ENCODE measurements at places on chromosomes 5 and 9. TPM values are rescaled to one million over a fixed set of nuclear protein-coding genes. Genes with fewer than 3 reads are reported as not detected.
A peak's percentile ranks its signal among the peaks of the same experiment; 100 is the strongest.

DNA sequence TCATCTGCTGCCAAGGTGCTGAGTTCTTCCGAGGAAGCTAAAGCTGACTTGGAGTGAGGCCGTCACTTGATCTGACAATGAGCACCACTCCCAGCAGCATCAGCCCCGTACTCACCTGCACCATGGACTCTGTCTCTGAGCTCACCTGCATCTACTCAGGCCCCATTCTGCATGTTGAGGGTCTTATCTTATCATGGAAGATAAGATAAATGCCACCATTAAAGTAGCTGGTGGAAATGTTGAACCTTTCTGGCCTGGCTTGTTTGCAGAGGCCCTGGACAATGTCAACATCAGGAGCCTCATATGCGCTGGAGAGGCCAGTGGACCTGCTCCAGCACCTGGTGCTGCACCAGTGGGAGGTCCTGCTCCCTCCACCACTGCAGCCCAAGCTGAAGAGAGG is 35.0 kb upstream of the HMGCS1 start:
- H3K4me1 ChIP-seq, result no peaks in the 10 kb centered on the region
- DNase-seq, result no peak
- H3K4me3 ChIP-seq, result no peak overlapping the region
- no peaks in the 10 kb centered on the region for H3K36me3 ChIP-seq

GRCh38 chr5:130868186-130868840 is 296.7 kb downstream of the HINT1 start:
- no peaks in the 10 kb centered on the region for H3K4me1 ChIP-seq
- H3K27ac ChIP-seq, result no peak overlapping the region
- no peak for DNase-seq
- no peaks in the 10 kb centered on the region for H3K27me3 ChIP-seq

DNA sequence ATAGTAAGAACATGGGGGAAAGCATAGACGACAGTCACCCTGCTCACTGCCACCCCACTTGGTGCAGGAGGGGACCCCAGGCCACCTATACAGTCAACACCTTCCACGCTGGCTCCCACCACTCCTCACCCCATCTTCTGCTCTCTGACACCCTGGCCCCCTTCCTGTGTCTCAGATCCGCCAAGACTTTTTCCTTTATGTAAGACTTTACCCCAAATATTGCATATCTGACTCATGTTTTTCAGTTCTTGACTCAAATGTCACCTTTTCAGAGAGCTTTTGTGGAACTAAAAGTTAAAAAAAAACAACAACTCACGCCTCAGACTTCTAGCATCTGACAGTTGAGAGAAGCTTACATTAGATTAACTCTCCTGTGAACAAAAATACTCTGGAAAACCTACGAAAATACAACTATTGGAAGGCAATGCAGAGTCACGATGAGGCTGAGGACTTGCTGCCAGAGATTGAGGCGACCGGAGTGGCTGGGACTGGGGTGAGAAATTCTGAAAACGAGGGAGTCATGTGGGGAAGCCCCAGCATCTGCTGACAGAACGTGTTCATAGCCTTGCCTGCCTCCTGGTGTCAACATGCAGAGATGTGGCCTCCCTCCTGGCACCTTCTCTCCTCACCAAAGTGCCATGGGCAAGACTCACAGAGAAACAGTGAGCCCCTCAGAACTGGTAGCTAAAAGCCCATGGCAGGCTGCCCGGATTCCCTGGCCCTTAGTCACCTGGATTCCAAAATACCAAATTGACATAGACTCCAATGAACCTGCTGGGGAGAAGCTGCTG is 22.4 kb upstream of the FCN2 start:
- peaks cover 4% of the 10 kb centered on the region for H3K4me1 ChIP-seq
- no peak overlapping the region for H3K4me3 ChIP-seq
- no peak for DNase-seq
- H3K27me3 ChIP-seq, result no peaks in the 10 kb centered on the region
- no peaks in the 10 kb centered on the region for H3K36me3 ChIP-seq
- no peak overlapping the region for H3K27ac ChIP-seq

- H3K27me3 ChIP-seq, result no peaks in the 10 kb centered on the region
- H3K36me3 ChIP-seq, result peaks cover 15% of the 10 kb centered on the region
- DNase-seq, result peak; percentile 19
- H3K4me3 ChIP-seq, result no peak overlapping the region
- peaks cover 17% of the 10 kb centered on the region for H3K4me1 ChIP-seq
- H3K27ac ChIP-seq, result peak overlapping the region; percentile 17
Measured at GRCh38 chr9:136220017-136220729, 15.2 kb upstream of the LHX3 start.

DNA sequence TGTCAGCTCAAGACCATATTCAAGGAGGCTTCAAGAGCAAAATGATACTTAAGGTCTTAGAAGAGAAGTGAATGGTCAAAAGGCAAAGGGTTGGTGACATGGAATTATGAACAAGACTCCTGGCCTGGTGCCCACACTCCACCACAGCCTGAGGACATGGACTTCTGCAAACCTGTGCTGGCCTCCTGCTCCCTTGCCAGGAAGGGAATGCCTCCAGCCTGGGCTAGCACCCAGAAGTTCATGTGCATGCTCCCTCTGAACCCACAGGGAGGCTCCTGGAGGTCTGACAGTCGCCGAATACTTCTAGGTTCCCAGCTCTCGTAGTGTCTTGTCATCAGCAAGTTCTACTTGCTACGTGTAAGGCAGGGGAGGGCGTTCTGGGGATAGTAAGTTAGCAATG is 156.7 kb downstream of the FSTL4 start:
- H3K4me3 ChIP-seq, result no peak overlapping the region
- peaks cover 3% of the 10 kb centered on the region for H3K27me3 ChIP-seq
- no peak overlapping the region for H3K27ac ChIP-seq
- no peaks in the 10 kb centered on the region for H3K36me3 ChIP-seq
- no peaks in the 10 kb centered on the region for H3K4me1 ChIP-seq
- no peak for DNase-seq

DNA sequence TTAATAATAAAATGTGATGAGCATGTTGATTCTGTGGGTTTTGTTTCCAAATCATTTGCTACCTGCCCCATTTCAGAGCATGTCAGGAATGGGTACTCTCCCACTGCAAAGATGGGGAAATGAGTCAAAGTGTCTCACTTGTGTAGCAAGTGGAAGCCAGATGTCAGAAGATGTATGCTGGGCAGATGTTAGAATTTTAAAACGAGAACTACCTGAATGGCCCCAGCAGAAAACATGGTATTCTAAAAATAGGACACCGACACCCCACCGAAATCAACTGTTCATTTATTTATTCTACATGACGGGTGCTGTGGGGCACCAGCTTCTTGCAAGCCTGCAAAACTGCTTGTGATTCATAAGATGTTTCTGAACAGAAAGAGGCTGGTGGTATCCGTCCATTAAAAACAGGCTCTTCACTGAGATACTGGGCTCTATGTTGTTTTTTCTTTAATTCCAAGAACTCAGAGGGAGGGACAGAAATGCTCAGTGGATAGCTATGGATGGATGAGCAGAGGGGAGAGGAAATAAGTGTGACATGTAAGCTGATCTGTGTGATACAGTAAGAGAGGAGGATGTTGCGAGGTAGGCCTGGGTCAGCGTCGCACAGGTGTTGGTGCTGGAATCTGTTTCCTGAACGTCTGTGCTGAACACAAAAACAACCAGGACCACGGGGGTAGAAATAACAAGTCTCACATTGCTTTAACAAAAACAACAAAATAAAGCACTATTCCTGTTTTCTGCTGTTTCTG is 157.2 kb downstream of the EFNA5 start:
- no peak overlapping the region for H3K4me3 ChIP-seq
- DNase-seq, result no peak
- no peaks in the 10 kb centered on the region for H3K36me3 ChIP-seq
- H3K27me3 ChIP-seq, result peaks cover 3% of the 10 kb centered on the region

- H3K4me3 ChIP-seq, result peak overlapping the region; percentile 97
- peaks cover 12% of the 10 kb centered on the region for H3K36me3 ChIP-seq
- peaks cover 7% of the 10 kb centered on the region for H3K27me3 ChIP-seq
- DNase-seq, result no peak
- peak overlapping the region; percentile 93 for H3K27ac ChIP-seq
Measured at GRCh38 chr5:121962347-121962670, 534 bp downstream of the SRFBP1 start.

DNA sequence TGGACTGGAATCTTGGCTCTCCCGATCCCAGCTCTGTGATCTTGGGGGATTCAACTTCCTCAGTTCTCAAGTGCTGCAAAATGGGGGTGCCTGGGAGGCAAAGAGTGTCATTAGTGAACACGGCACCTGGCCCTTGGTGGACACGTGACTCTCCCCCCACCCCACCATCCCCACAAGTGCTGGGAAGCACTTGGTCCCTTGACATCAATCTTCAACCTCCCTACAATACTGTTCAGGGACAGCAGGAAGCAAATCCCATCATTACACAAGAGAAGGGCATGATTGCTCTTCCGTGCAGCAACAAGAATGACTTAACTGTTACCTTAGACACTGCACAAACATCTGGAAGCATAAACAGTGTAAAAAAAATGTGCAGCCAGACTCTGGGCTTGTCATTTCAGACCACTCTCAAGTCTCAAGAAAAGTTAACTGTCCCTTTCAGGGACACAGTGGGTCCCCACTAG is 61.4 kb downstream of the PSMB7 start:
- H3K4me1 ChIP-seq, result peaks cover 22% of the 10 kb centered on the region
- H3K4me3 ChIP-seq, result no peak overlapping the region
- no peak for DNase-seq
- H3K27me3 ChIP-seq, result no peaks in the 10 kb centered on the region

DNA sequence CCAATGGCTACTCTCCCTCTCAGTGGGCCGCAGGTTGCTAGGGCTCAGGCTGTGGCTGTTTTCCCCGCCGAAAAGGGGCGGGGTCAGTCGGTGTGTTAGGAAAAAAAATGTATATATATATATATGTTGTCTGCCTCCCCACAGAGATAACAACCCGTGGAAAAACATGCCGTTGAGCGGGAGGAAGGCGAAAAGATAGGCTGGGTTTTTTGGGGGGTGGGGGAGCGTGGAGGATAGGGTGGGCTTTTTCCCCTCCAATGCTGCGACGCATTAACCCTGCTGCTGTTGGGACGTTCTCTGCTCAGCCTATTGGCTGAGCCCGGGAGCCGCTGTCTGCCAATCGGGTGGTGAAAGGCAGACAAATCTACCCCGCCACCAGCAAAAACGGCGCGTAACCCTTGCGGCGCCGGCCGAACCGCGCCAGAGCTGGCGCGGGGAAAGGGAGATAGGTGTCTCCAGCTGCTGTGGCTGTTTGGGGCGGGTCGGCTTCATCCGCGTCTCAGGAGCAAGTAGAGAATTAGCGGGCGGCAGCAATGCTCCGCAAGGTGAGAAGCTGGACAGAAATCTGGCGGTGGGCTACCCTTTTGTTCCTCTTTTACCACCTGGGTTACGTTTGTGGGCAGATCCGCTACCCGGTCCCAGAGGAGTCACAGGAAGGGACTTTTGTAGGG is at the start of gene PCDHGC4:
Gene PCDHGC4 (plus strand): TSS at position 390 of the 671 bp plus-strand sequence. CDS start 144 bp downstream, at position 534.
- no peak within 1 kb of the TSS for H3K4me3 ChIP-seq
- peaks cover 73% of the 10 kb centered on the region for H3K27me3 ChIP-seq
- no peak within 1 kb of the TSS for H3K27ac ChIP-seq
- no peaks in the 10 kb centered on the region for H3K36me3 ChIP-seq
- no peaks in the 10 kb centered on the region for H3K4me1 ChIP-seq
- no peak for DNase-seq

ZNF300 gene
- total RNA-seq, result 1.9 TPM

CDC20B gene
- not detected for total RNA-seq

PPP1R2B gene
- not detected for total RNA-seq

PCDHGA4 gene
- not detected for total RNA-seq

RACK1 gene
- total RNA-seq, result 1,823 TPM

Data from activated CD4-positive, alpha-beta T cell treated with anti-CD3 and anti-CD28 coated beads, Interleukin-2, amount 10 ng/mL, durations not matched to agents 7 days and 5 days (primary cell).